NCI-H446 (cell line): ENCODE measurements at places on chromosomes 13 and 19.

DNA sequence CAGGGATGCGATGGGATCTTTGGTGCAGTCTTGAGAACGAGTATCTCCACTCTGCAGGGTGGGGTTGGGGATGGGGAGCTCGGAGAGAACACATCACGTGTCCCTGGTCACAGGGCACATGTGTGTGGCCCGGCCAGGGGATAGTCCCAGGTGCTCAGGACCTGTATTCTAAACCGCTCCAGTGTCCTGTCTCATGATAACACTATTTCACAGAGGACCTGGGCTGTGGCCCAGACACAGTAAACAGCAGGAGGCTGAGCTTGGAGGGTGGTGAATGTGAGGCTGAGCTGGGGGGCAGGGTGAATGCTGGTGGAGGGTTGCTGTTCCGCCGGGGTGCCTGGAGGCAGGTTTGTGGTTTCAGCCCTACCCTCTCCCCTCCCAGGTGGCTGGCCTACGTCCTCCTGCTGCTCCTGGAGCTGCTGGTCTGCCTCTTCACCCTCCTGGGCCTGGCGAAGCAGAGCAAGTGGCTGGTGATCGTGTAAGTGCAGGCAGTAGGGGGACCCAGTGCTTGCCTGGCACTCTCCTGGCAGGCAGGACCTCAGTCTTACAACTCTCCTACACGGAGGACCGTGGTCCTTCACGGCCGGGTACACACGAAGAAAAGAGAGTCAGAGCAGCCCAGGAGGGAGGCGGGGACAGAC lies 11.1 kb downstream of the TTYH1 start:
- DNase-seq: no peak

DNA sequence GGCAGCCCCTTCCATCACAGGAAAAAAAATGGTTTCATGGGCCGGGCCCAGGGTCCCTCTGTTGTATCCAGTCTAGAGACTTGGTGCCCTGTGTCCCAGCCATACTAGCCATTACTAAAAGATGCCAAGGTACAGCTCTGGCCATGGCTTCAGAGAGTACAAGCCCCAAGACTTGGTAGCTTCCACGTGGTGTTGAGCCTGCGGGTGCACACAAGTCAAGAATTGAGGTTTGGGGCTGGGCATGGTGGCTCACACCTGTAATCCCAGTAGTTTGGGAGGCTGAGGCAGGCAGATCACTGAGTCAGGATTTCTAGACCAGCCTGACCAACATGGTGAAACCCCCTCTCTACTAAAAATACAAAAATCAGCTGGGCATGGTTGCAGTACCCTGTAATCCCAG lies 214.3 kb downstream of the LIG4 start:
- no peak for DNase-seq

DNA sequence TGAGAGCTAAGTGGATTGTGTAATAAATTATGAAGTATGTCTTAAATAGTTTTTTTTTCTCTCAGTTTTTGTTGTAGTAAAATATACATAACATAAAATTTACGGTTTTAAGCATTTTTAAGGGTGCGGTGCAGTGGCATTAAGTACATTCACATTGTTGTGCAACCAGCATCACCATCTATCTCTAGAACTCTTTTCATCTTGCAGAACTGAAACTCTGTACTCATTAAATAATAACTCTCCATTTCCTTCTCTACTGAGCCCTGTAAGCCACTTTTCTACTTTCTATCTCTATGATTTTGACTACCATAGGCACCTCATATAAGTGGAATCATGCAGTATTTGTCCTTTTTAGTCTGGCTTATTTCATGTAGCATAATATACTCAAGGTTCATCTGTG lies 87.1 kb downstream of the GJA3 start:
- DNase-seq: no peak

DNA sequence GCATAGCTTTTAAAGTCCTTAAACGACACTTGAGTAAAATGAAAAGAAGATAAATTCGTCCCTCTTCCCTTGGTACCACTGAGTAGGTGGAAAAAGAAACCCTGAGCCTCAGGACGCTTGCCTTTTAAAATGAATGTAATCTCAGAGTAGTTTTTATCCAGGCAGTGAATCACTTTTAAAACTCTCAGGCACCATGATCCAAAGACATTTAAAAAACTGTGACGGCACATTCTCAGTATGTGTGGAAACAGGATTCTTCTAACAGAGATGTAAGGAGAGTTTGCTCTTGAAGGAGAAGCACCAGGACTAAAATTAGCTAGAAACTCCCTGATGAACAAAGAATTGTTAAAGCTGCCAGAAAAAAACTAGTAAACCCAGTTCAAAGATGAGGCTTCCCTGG lies 105.7 kb upstream of the SLC15A1 start:
- no peak for DNase-seq

GRCh38 chr19:51733742-51734522 lies 10.1 kb upstream of the HAS1 start:
- DNase-seq: no peak

GRCh38 chr13:37216331-37216730 lies 110.9 kb upstream of the CSNK1A1L start:
- DNase-seq: no peak

DNA sequence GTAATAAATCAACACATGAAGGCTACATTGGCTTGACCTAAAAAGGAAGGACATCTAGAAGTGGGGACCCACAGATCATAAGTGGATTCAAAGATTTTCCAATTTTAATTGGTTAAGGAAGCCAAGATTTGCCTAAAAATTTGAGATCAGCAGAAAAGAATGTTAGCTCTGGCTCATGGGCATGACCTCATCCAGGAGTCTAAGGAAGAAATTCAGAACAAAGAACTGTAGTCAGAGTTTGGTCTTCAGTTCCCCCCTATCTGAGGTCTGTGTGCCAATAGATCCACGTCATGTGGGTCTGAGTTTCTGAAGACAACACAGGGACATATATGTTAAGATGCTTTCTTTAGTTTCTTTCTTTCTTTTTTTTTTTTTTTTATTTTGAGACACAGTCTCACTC lies 648.8 kb upstream of the SPRY2 start:
- DNase-seq: no peak

GRCh38 chr13:114155926-114156883 lies 22.9 kb upstream of the CFAP97D2 start:
- DNase-seq: no peak

DNA sequence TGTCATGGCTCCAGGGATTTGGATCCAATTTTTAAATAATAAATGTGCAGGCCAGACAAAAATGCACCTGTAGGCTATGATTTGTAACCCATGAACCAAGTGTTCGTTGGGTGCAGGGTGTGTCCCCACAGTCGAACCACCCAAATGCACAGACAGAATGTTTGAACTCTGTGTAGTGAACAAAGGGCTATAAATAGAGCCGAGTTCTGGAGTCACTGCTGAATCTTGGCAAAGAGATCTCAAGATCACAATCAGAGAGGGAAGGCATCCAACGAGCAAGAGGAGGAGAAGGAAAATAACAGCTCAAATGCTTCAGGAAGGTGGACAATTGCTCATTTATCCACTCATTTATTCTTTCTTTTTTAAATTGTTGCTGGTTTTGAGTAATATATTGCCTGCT lies 547.9 kb downstream of the FGF9 start:
- DNase-seq: no peak

- DNase-seq: no peak
Observed at GRCh38 chr19:6556480-6557195, 25.8 kb downstream of the TNFSF9 start.

- DNase-seq: no peak
Observed at GRCh38 chr13:77893066-77893465, 25.6 kb downstream of the EDNRB start.

DNA sequence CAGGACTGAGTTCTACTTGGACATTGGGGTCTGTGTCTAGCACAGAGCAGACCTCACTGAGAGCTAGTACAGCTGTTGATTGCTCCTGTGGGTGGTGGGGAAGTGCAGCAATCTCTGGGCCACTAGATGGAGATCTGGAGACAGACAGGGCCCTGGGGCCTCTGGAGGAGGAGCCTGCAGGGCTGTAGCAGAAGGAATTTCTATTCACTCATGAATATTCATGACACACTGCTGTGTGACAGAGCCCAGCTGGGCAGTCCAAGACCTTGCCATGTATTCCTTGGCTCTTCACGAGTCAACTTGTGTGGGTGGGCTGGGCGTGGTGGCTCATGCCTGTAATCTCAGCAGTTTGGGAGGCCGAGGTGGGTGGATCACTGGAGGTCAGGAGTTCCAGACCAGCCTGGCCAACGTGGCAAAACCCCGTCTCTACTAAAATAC lies 37.5 kb downstream of the SUGP2 start:
- DNase-seq: no peak

- no peak for DNase-seq
Observed at GRCh38 chr19:48627201-48627864, 8.0 kb downstream of the SPHK2 start.

DNA sequence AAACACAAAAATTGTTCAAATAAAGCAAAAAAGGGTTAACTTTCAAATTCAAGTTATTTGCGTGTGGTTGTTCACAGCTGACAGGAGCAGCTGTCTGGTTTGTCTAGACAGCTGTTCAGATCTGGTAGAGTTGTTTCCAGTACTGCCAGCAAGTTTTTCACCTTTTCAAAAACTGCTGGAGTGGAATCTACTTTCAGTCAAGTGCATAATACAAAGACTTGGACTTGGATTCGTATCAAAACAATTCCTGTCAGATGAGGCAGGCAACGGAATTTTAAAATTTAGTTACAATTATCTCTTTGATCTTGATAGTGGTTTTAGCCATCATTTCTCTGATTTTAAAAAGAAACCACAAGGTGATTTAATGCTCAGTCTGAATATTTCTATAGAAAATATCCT lies 51.7 kb upstream of the EEF1AKMT1 start:
- DNase-seq: peak; percentile 13

DNA sequence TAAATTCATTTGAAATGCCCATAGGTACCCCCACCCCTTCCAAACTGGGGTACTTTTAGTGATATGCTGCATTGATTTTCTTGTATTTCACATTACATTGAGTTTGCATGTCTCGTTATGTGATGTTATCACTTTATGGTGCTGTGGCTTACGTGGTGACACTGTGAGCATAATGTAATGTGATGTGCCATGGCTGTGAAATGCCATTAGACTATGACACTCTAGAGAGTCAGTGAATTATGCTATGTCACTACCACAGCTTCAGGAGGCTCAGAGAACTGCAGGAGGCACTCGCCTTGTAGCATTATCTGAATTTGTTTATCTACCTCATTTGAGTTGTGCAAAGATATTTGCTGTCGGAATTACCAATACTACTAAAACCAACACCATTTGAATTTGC lies 590.1 kb upstream of the SLC10A2 start:
- DNase-seq: no peak

DNA sequence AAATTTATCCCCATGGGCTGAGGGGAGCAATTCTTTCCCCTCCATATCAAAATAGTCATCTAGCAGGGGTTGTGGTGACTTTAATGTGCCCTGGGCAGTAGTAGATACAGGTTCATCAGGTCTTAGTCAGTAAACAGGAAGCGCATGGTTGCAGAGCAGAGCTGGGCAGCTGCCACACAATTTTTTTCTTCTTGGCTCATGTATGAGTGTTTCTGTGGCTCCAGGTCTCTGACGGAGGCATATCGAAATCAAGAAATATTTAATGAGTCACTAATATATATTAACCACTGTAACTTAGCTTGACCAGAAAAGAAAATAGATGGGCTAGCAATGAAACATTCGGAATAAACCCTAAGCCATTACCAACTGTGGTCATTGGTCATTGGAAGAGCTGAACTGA lies 68.4 kb upstream of the UBL3 start:
- no peak for DNase-seq

GRCh38 chr19:49973987-49974386 lies 13.0 kb upstream of the SIGLEC11 start:
- DNase-seq: no peak

DNA sequence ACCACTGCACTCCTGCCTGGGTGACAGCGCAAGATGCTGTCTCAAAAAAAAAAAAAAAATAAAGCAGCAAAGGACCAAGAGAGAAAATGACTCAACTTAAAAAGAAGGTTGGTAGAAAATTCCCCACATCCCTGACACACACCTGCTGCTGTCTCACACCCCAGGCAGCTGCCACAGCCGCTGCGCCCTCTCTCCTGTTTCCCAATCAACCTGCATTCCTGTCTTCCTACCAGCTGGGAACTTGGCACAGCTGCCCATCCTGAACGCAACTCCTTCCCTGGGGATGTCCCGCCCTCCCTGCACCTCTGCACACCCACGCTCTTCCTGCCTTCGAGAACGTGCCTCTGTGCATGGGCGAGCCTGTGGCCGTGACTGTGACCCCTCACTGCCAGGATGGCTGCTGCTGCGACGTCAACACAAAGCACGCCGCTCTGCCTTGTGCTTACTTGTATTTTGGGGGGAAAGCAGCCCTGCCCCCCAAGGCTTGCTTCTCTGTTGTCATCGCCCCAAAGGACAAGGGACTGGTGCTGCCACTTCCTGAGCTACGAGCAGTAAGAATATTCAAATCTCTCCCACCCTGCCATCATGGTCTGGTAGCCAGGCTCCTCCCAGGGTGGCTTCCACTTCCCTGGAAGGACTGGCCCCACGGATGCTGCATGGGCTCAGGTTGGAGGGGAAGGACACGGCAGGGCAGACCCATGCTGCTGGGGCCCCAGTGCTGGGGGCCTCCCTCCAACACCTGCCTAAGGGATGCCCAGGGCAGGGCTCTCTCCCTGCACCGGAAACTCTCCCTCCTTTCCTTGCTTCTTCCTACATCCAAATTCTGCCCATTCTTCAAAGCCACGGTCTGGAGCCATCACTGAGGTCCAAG lies 20.7 kb downstream of the SH3GL1 start:
- DNase-seq: no peak
